ENCODE measurements at places on chromosomes 7 and 10. TPM values are rescaled to one million over a fixed set of nuclear protein-coding genes. Genes with fewer than 3 reads are reported as not detected.

The MACC1 gene
- 7.2 TPM for total RNA-seq

The IL2RA gene
- not detected for total RNA-seq

The VAX1 gene
- total RNA-seq: not detected

The ZPBP gene
- total RNA-seq: not detected

GRCh38 chr10:36492590-36493515 is 632.5 kb upstream of the ANKRD30A start:
- no peaks in the 10 kb centered on the region for H3K27me3 ChIP-seq
- no peak overlapping the region for H3K4me3 ChIP-seq
- no peaks in the 10 kb centered on the region for H3K4me1 ChIP-seq
- no peaks in the 10 kb centered on the region for H3K36me3 ChIP-seq
- DNase-seq: no peak

- no peak overlapping the region for H3K4me3 ChIP-seq
- H3K27ac ChIP-seq: no peak overlapping the region
- no peaks in the 10 kb centered on the region for H3K27me3 ChIP-seq
- peaks cover 9% of the 10 kb centered on the region for H3K36me3 ChIP-seq
Measured at GRCh38 chr7:120964088-120964487, 13.5 kb downstream of the ING3 start.

- no peak overlapping the region for H3K27ac ChIP-seq
- H3K4me1 ChIP-seq: no peaks in the 10 kb centered on the region
- H3K4me3 ChIP-seq: no peak overlapping the region
Measured at GRCh38 chr7:28137463-28137862, 43.1 kb downstream of the JAZF1 start.

DNA sequence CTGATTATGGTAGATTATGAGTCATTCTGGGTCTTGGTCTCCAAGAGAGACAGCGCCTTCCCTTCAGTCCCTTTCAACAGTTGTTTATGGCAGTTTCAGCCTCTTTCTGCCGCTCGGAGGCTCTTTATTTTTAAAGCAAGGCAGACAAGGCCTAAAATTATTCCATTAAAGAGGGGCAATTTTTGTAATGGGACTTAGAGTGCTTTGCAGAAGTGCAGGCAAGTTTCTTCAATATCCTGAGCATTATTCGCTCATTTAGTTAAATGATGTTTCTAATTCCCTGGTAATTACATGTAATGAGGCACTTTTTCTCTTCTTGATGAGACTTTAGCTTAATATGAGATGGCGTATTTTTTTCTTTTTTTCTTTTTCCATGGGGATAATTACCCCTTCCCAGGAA is 33.6 kb downstream of the BUB3 start:
- H3K4me1 ChIP-seq: no peaks in the 10 kb centered on the region
- no peak overlapping the region for H3K4me3 ChIP-seq
- H3K27me3 ChIP-seq: no peaks in the 10 kb centered on the region

- DNase-seq: no peak
- H3K36me3 ChIP-seq: no peaks in the 10 kb centered on the region
- H3K4me1 ChIP-seq: no peaks in the 10 kb centered on the region
- H3K27ac ChIP-seq: no peak overlapping the region
- no peak overlapping the region for H3K4me3 ChIP-seq
- H3K27me3 ChIP-seq: no peaks in the 10 kb centered on the region
Measured at GRCh38 chr7:152511736-152512135, 75.9 kb upstream of the KMT2C start.

DNA sequence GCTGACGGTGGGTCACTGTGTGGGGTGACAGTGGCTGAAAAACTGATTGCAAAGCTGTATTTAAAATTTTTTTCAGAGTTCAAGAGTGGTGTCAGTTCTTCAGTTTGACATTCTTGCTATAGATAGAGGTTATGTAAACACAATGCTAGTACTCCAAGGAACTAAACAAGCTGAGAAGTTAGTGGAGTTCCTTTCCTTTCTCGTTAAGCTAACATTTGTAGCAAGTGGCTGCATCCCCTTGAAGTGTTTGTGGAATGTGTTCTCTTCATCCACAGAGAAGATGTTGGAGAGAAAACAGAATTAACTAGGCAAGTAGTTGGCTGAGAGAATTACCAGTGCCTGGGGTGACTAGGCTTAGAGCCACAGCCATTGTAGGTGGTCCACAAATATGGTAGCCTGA is 15.8 kb downstream of the CCNY start:
- H3K27me3 ChIP-seq: no peaks in the 10 kb centered on the region
- H3K36me3 ChIP-seq: no peaks in the 10 kb centered on the region
- H3K4me3 ChIP-seq: no peak overlapping the region
- H3K4me1 ChIP-seq: peaks cover 7% of the 10 kb centered on the region

GRCh38 chr7:100013328-100013676 is 2.1 kb upstream of the ZKSCAN1 start:
- peaks cover 4% of the 10 kb centered on the region for H3K27me3 ChIP-seq
- H3K4me3 ChIP-seq: no peak overlapping the region
- peaks cover 9% of the 10 kb centered on the region for H3K4me1 ChIP-seq
- H3K36me3 ChIP-seq: no peaks in the 10 kb centered on the region
- no peak for DNase-seq
